ENCODE measurements at places on chromosomes 1 and 21. TPM values are rescaled to one million over a fixed set of nuclear protein-coding genes. Genes with fewer than 3 reads are reported as not detected.

The PLA2G2F gene
- total RNA-seq = not detected

DNA sequence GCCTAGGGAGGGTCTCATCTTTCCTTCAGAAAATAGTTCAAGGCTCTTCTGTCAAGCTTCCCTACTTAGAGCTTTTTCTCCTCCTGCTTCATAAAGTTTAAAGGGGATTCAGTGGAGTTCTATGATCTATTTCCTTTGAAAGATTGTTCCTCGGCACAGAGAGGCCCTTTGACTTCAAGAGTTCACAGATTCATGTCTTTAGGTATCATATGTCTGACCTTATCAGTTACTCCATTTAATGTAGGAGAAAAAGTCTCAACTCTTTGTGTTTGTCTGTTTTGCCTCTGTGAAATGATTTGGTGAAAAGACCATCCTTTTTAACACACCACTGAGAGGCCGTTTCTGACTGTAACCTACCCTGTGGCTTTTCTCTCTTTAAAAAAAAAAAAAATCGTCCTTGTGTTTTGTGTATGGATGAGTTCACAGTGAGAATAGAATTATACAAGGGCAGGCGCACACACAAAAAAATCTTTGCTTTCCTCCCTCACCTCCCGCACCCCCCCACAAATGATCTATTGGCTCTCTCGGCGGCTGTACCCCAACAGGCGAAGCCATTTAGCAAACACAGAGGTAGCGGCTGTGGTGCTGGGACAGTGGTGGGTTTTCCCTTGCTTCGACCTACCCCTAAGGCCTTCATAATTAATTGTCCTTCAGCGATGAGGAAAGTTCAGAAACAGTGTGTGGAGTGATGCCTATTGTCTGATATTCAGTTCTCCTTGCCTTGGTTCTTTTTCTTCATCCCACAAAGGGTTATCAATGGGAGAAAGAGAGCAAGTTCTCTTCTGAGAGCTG, 29.6 kb downstream of the PROX1 start:
- DNase-seq = no peak

The MYCL gene
- total RNA-seq = 52.5 TPM

The SLAMF9 gene
- not detected for total RNA-seq

- DNase-seq = peak; percentile 10
Measured at GRCh38 chr21:18155508-18156193, 89.0 kb upstream of the CHODL start.

- no peak for DNase-seq
Measured at GRCh38 chr1:206779638-206780037, 7.3 kb upstream of the IL10 start.
